Mesenteric fat pad (tissue), 1 donor: ENCODE measurements at places on chromosomes 11 and 22.
A peak's percentile ranks its signal among the peaks of the same experiment; 100 is the strongest.

GRCh38 chr22:23542933-23543332 is 37.2 kb downstream of the IGLL1 start:
- DNase-seq = no peak

GRCh38 chr11:23976426-23976825 is 520.4 kb upstream of the LUZP2 start:
- DNase-seq = no peak

GRCh38 chr11:65591939-65592857 is 3.4 kb downstream of the KCNK7 start:
- DNase-seq = no peak

DNA sequence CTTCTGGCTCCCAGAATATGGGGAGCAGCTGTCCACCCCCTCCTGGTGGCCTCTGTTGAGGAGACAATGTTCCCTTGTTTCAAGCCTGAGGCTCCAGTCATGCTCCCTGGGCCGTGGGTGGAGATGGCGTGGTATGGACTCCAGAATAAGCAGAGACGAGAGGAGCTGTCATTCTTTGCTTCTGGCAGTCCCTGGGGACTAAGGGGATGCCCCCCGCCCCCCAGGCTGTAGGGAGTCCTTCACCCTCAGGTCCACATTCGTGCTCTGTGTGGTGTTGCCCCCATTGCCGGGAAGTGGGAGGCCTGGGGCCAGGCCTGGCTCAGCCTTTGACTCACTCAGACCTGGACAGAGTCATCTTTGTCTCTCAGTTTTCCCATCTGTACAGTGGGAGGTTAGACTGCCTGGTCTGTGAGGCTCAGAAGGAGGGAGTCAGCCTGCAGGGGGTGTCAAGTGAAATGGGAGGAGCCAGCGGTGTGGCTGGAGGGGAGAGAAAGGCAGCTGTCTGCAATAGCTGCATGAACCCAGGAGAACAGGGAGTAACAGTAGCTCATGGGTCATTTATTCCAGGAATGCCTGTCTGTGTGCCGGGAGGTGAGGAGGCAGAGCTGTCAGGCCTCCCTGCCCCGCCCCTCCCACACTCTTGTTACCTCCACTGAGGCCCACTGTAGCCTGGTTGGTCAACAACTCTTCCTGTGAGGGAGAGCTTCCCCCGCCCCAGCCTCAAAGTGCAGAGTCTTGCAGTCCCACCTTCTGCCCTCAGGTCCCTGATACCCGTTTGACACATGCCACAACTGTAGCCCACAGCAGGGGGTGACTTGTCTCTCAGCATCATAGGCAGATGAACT is 6.3 kb downstream of the ARHGEF17 start:
- DNase-seq = no peak

GRCh38 chr22:19867617-19868016 is 12.9 kb upstream of the GNB1L start:
- DNase-seq = no peak

GRCh38 chr22:29306835-29307595 is 565 bp downstream of the GAS2L1 start:
- DNase-seq = peak; percentile 89

DNA sequence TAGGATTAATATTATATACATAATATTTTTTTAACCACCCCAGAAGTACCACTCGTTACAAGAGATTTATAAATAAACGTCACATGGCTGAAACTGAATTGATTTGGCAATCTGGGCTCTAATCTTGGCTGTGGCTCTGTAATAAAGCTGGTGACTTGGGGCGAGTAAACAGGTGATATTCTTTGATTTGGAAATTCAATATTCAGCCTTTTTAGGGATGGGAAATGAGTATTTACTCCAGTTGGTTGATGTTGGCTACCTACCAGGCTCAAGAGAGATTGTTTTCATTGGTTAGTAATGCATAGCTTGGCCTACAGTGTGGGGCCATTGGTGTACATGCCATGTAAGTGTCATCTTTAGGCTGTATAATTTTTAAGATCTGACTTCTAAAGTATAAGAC is 117.7 kb upstream of the SORL1-AS1 start:
- no peak for DNase-seq

GRCh38 chr11:116853461-116854073 is 16.1 kb upstream of the APOA1 start:
- no peak for DNase-seq

DNA sequence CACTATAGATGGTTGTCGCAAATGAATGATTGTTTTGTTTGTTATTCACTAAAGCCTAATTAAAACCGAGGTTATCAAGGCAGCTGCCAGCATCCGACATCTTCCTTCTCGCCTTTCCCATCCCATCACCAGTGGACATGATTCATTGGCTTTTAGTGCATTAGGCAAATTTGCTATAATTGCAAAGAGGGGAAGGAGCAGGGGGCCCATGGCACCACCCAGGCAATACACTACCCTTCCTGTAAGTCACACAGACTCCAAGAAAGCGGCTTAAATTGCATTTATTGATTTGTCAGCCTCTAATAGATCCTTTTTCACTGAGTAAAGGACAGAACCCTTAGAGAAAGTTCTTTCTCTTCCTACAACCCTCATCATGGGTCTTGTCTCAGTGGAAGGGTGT is 169.2 kb upstream of the NCAM1 start:
- no peak for DNase-seq

DNA sequence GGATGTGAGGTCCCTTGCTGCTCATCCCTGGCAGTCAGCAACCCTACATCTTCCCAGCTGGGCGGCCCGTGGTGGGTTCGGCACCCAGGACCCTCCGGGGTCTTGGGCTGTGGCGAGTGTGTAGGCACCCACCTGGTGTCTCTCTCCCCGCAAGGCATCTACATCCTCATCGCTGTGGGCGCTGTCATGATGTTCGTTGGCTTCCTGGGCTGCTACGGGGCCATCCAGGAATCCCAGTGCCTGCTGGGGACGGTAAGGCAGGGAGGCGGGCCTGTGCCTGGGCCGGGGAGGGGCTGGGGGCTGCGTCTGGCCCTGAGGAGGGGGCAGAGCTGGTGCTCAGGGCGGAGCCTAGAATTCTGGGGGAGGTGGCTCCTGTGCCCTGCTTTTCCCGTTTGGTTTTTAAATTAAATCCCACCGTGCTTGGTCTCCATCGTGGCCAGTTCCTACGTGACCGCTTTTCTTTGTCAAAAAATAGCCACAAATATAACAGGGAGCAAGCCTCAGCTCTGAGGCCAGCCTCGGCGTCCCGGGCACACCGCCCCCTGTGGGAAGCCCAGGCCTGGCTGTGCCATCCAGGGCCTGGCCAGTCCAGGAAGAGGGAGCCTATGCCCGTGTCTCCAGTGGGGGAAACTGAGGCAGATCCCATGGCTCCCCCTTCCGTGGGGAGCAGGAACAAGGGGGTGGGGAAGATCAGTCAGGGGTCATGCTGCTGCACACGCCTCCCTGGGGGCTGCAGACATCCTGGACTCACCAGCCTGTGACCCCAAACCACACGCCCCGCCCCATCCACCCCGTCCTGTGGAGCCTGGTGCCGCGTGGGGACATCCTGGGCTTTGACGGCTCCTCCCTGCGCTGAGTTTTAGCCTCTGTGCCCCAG is 6.4 kb upstream of the TSSC4 start:
- no peak for DNase-seq

- DNase-seq = peak; percentile 83
These were observed 89.1 kb upstream of the RTL6 start for GRCh38 chr22:44586999-44587736.

GRCh38 chr22:26646158-26646557 is 11.2 kb upstream of the MIAT start:
- DNase-seq = no peak

DNA sequence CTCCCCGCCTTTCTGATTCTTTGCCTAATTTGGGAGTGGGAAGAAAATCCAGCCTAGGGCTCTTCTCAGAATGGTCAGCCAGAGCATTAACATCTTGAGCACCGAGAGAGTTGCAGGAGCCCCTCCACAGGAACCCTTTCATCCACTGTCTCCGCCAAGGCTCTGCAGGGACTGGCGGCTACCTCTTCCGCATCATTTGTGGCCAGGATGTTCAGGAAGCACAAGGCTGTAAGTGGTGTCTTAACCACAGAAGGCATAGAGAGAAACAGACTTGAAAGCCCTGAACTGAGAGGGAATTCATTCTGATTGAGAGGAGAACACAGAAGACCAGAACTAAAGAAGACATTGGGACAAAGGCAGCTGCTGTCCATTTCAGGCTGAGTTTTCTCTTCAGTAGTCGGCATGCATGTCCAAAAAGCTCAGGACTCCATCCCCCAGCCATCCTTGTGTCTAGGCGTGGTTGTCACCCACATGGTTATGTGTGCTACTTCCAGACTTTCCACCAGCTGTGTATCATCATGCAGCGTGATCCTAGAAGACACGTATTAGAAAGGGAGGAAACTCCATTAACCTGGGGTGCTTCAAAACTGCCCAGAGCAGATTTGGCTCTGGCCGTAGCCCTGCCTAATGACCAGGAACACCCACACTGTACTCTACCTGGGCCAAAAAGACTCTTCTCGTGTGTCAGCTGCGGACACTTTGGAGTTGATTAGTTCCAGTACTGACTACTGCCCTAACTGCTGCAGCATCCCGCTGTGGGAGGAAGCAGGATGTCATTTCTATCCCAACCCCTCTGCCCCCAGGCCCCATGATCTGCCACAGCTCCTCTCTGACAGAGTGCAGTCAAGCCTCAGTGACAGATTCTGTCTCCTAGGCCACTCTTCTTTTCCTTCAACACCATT is 725.1 kb downstream of the NTM start:
- no peak for DNase-seq

DNA sequence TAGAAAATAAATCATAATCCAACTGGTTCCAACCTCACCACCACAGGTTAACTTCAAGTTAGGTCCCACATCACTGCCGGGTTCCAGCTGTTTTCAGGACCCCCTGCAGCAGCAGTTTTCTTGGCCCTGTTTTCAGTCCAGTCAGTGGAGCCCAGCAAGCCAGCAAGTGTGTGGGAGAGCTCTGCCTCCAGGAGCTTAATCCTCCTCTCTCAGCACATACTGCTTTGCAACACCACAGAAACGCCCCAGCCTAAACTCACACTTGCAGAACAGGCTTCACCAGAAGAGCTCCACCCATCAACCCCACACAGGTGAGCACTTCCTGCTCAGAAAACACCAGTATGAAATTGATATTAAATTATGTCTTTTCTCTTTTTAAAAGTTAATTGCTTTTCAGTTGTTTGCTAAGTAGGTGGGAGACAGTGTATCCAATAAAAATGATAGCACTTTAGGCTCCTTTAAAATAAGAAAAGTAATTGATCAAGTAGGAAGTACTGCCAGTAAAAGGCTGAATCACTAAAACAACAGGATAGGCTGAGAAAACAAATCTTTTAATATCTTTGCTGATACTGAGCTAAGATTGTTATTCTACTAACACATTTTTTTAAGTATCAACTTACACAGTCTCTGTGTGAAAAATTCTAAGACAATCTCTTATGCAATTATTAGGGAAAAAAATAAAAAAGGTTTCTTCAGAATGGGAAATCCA is 81.5 kb upstream of the TP53AIP1 start:
- DNase-seq = no peak

DNA sequence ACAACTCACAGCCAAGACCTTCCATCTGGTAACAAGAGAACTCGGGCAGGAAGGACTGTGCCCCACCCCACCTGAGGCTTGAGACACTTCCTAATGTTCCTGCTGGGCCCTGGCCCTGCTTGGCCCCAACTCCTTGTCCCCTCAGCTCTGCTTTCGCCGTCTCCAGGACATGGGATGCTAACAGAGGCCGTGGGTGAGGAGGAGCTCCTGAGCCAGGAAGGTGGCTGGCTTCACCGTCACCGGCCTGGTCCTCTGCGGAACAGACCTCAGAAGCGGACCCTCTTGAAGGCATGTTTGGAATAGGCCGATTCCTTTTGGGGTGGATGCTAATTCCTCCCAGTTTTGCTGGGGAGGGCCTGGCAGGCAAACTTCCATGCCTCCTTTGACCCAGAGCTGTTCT is 154.3 kb downstream of the CACNA1I start:
- no peak for DNase-seq

GRCh38 chr22:37627545-37627944 is 11.9 kb upstream of the SH3BP1 start:
- DNase-seq = no peak

DNA sequence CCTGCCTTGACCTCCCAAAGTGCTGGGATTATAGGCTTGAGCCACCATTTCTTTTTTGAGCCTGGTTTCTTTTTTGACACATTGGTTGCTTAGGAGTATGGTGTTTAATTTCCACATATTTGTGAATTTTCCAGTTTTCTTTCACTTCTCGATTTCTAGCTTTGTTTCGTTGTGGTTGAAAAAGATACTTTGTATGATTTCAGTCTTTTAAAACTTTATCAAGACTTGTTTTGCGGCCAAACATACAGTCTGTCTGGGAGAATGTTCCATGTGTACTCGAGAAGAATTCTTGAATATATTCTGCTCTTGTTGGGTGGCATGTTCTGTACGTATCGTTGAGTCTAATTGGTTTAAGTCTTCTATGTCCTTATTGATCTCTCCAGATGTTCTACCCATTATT is 20.8 kb downstream of the SHANK3 start:
- no peak for DNase-seq

DNA sequence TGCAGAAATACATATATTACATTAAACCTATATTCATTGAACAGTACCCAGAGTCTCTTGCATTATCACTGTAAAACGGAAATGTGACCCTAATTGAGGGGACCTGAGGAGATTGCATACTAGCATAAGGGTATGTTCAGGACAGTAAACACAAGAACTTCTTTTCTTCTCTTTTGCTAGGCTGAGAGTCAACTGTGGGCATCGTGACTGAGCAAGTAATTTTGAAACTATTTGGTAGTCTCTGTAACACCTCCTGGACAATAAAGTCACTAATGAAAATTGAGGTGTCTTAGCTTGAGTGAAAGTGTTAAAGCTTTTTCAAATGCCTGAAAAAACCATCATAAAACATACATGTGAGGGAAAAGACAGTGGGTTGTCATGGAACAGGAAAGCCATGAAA is 90.9 kb downstream of the PDHX start:
- no peak for DNase-seq

- peak; percentile 69 for DNase-seq
These were observed 13.2 kb downstream of the LMO1 start for GRCh38 chr11:8250434-8250833.

DNA sequence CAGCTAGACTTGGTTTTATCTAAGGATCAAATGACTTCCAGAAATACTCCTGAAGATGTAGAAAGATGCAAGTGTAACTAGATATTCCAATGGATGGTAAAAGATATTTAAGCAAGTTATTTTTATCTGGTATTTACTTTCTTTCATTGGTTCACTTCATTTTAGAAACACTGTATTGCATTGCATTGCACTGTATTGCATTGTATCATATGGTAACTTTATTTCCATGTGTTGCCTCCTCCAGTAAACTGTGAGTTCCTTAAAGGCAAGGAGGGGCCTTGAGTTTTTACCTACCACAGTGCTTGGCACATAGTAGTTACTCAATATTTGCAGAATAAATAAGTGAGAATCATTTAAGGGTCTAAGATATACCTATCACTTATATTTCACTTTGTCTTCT is 31.8 kb upstream of the FLI1 start:
- no peak for DNase-seq

- no peak for DNase-seq
These were observed 14.3 kb downstream of the C1QTNF6 start for GRCh38 chr22:37173709-37174108.

DNA sequence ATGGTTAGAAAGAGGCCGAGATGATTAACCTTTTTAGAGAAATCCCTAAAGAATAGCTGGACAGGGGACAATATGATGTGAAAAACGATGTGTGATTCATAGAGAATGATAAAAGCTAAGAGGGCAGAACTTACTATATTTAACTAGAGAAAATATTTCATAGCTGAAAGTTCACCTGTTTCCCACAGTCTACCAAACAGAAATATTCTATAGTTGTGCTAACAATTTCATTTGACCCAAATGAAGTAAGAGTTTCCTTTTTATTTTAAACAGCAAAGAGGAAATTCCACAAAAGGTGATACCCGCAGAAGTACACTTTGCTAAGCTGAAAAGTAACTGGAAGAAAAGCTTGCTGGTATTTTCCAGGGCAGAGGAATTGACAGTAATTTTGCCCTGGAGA is 26.7 kb downstream of the ALKBH8 start:
- DNase-seq = no peak
